Sigmoid colon (tissue), 7 donors: ENCODE measurements at places on chromosomes 13 and 19. TPM values are rescaled to one million over a fixed set of nuclear protein-coding genes. Genes with fewer than 3 reads are reported as not detected.

- no peaks in the 10 kb centered on the region for H3K36me3 ChIP-seq
- peak; percentile 71 for DNase-seq
These were observed at the start of gene MAB21L1 for GRCh38 chr13:35475960-35476943. TSS of gene MAB21L1 (minus strand) at chr13:35476689. CDS start at chr13:35476138, 551 bp downstream.

GRCh38 chr13:80528733-80529132, 187.8 kb upstream of the SPRY2 start:
- no peaks in the 10 kb centered on the region for H3K27me3 ChIP-seq
- no peaks in the 10 kb centered on the region for H3K36me3 ChIP-seq
- H3K4me1 ChIP-seq: no peaks in the 10 kb centered on the region
- no peak for DNase-seq
- no peak overlapping the region for H3K27ac ChIP-seq

DNA sequence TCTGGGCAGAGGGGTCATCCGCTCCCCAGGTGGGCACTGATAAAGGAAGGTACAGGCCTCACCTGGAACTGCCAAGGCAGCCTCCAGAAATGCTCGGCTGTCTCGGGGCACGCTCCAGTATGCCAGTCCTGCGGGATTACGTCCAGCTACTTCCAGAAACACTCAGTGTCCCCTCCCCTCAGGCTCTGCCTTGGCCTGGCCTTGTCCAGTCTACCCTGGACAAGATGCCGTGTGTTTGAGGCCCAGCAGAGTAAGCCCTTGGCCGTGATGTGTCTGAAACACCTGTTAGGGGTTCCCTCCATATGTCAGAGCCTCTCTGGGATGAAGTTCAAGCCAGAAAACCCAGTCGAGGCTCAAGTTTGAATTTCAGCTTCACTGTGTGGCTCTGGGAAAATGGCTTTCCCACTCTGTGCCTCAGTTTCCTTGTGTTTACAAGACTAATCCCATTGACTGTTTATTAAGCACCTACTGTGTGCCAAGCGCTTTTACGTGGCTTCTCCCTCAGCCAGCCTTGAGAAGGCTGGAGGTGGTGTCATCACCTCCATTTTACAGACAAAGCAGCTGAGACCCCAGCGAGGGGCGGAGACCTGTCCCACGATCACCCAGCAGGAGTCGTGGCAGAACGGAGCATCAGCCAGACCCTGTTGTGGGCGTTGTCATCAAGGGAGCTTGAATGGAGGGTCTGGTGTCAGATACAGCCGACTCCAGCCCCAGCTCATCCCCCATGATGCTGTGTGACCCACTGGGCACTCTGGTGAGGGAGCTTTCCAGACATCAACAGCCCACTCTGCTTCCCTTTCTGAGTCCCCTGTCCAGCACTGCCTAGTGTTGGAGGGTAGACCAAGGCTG, 2.0 kb upstream of the PIK3R2 start:
- H3K27ac ChIP-seq: peak overlapping the region; percentile 93
- H3K4me3 ChIP-seq: no peak overlapping the region
- peaks cover 12% of the 10 kb centered on the region for H3K36me3 ChIP-seq
- H3K27me3 ChIP-seq: no peaks in the 10 kb centered on the region

GRCh38 chr13:37481011-37481884, 117.3 kb downstream of the POSTN start:
- DNase-seq: no peak
- H3K36me3 ChIP-seq: no peaks in the 10 kb centered on the region
- no peak overlapping the region for H3K27ac ChIP-seq
- peaks cover 49% of the 10 kb centered on the region for H3K4me1 ChIP-seq
- H3K4me3 ChIP-seq: no peak overlapping the region
- no peaks in the 10 kb centered on the region for H3K27me3 ChIP-seq

GRCh38 chr19:38851622-38852230, 1.9 kb upstream of the HNRNPL start:
- H3K4me1 ChIP-seq: peaks cover 41% of the 10 kb centered on the region
- H3K27me3 ChIP-seq: no peaks in the 10 kb centered on the region
- H3K27ac ChIP-seq: peak overlapping the region; percentile 99
- peak; percentile 98 for DNase-seq

- no peaks in the 10 kb centered on the region for H3K36me3 ChIP-seq
- no peaks in the 10 kb centered on the region for H3K4me1 ChIP-seq
- no peak for DNase-seq
- no peak overlapping the region for H3K27ac ChIP-seq
- H3K27me3 ChIP-seq: no peaks in the 10 kb centered on the region
These were observed 33.8 kb downstream of the SERP2 start for GRCh38 chr13:44407379-44407778.

DNA sequence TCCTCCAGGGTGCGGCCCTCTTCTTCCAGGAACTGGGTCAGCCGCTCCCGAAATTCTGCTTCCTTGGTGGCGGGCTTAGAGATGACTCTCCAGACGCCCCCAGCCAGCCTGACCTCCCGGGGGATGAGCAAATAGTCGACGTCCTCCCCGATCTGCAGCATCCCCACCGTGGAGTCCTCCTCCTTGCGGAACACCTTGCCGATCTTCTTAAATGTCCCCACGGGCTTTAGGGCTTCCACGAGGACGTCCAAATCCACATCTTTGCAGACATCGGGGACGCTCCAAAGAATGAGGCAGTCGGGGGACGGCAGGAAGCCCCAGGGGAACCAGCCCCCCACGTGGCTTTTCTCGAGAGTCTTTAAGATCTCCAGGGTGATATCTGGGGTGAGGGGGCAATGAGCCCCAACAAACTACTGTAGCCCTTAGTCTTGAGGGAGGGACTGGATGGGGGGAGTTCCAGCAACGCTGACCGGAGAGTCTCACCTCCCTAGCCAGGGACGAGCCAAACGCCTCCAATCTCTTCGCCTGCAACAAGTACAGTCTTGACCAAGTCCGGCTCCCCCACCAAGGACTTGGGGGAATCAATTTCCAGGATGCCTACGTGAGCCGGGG, 608 bp downstream of the CCDC8 start:
- peaks cover 84% of the 10 kb centered on the region for H3K27me3 ChIP-seq
- no peaks in the 10 kb centered on the region for H3K36me3 ChIP-seq
- DNase-seq: no peak

- peaks cover 29% of the 10 kb centered on the region for H3K36me3 ChIP-seq
- peaks cover 12% of the 10 kb centered on the region for H3K4me1 ChIP-seq
- no peak overlapping the region for H3K4me3 ChIP-seq
- no peaks in the 10 kb centered on the region for H3K27me3 ChIP-seq
- DNase-seq: no peak
These were observed 5.3 kb upstream of the UQCR11 start for GRCh38 chr19:1610579-1610978.

GRCh38 chr19:47105874-47106273, 7.7 kb downstream of the ZC3H4 start:
- no peaks in the 10 kb centered on the region for H3K36me3 ChIP-seq
- peak overlapping the region; percentile 97 for H3K27ac ChIP-seq
- H3K4me1 ChIP-seq: peaks cover 80% of the 10 kb centered on the region

ZNF85 gene
- total RNA-seq: 3.6 TPM

KLK15 gene
- not detected for total RNA-seq
